Chondrocyte (in vitro differentiated cells): ENCODE measurements at places on chromosomes 2 and 18. TPM values are rescaled to one million over a fixed set of nuclear protein-coding genes. Genes with fewer than 3 reads are reported as not detected.

GRCh38 chr2:208013285-208014178, 11.8 kb downstream of the PLEKHM3 start:
- DNase-seq, result no peak
- no peaks in the 10 kb centered on the region for H3K27me3 ChIP-seq
- H3K4me3 ChIP-seq, result no peak overlapping the region
- peaks cover 4% of the 10 kb centered on the region for H3K4me1 ChIP-seq

GRCh38 chr2:112164876-112165275, 26.7 kb downstream of the FBLN7 start:
- peak; percentile 63 for DNase-seq
- no peaks in the 10 kb centered on the region for H3K36me3 ChIP-seq
- no peaks in the 10 kb centered on the region for H3K27me3 ChIP-seq
- H3K4me1 ChIP-seq, result peaks cover 4% of the 10 kb centered on the region
- no peak overlapping the region for H3K27ac ChIP-seq

GRCh38 chr2:120959426-120959825, 223.8 kb downstream of the GLI2 start:
- peaks cover 9% of the 10 kb centered on the region for H3K4me1 ChIP-seq
- H3K27me3 ChIP-seq, result no peaks in the 10 kb centered on the region
- no peak overlapping the region for H3K4me3 ChIP-seq
- no peak overlapping the region for H3K27ac ChIP-seq
- H3K36me3 ChIP-seq, result peaks cover 19% of the 10 kb centered on the region

DNA sequence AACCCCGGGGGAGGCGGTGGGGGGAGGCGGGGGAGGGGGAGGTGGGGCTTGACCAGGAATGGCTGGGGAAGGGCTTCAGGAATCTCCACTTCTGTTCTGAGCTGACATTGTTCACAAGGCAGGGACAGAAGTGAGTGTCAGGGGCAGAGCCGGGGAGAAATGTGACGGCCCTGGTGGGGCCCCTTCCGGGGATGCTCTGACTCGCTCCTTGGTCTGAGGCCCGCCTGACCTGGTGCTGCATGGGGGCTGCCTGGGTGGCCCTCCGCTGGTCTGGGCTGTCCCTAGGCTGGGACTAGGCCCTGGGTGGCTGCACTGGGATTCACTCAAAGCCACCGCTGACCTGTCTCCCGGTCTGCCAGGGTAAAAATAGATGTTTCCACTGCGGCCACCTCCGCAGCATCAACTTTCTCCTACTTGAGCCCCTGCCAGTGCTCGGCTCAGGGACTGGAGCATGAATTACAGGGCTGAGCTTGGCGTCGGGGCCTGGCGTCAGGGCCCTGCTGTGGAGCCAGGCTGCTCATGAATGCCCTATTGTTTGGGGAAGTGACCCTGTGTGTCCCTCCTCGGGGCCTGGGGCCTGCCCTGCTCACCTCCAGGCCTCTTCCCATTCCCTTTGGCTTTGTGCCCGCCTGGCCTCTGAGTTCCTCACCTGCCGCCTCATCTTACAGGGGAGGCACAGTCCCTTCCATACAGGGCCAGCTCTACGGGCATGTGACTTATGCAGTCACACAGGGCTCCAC, 247.5 kb downstream of the DYSF start:
- peak overlapping the region; percentile 71 for H3K27ac ChIP-seq
- peak; percentile 86 for DNase-seq
- H3K4me3 ChIP-seq, result no peak overlapping the region
- peaks cover 8% of the 10 kb centered on the region for H3K27me3 ChIP-seq

DNA sequence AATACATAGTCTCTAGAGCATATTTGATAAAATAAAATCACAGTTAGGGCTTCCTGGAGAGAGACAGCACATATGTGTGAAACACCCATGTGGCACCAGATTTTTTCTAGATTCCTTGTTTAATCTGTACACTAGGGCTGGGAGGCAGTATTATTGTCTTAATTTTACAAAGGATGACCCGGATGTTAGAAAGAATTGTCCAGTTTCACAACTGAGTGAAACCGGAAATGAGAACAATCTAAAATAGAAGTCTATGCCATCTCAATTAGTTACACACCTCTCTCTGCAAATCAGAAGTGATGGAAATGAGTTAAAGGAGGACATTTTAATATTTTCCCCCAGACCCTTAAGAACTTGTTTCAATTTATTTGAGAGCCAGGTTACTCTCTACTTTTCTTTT, 463.7 kb upstream of the DSEL start:
- no peaks in the 10 kb centered on the region for H3K36me3 ChIP-seq
- no peak overlapping the region for H3K27ac ChIP-seq
- peaks cover 5% of the 10 kb centered on the region for H3K4me1 ChIP-seq
- no peak for DNase-seq
- H3K4me3 ChIP-seq, result no peak overlapping the region
- no peaks in the 10 kb centered on the region for H3K27me3 ChIP-seq

GRCh38 chr2:164792316-164793170, 49.1 kb downstream of the COBLL1 start:
- no peaks in the 10 kb centered on the region for H3K27me3 ChIP-seq
- no peak overlapping the region for H3K4me3 ChIP-seq

DNA sequence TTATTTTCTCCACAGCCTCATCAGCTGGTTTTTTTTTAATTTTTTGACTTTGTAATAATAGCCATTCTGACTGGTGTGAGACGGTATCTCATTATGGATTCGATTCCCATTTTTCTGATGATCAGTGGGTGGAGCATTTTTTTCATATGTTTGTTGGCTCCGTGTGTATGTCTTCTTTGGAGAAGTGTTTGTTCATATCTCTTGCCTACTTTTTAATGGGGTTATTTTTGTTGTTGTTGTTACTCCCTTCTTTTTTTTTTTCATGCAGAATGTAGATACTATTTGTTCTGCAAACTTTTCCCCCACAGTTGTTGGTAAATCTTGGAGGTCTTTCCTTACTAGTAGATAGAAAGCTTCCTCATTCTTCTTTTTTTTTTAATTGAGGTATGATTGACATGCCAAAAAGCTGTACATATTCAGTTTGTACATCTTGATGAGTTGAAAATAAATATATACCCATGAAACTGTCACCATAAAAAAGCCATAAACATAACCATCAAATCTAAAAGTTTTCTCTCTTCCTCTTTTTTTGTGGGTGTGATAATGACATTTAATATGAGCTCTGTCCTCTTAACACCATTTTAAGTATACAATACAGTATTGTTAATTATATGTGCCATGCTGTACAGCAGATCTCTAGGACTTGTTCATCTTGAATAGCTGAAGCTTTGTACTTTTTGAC, 21.8 kb upstream of the NT5DC4 start:
- no peak overlapping the region for H3K27ac ChIP-seq
- H3K36me3 ChIP-seq, result no peaks in the 10 kb centered on the region
- no peaks in the 10 kb centered on the region for H3K4me1 ChIP-seq
- DNase-seq, result no peak

- no peaks in the 10 kb centered on the region for H3K4me1 ChIP-seq
- H3K4me3 ChIP-seq, result no peak overlapping the region
- DNase-seq, result no peak
- H3K27ac ChIP-seq, result no peak overlapping the region
- peaks cover 1% of the 10 kb centered on the region for H3K27me3 ChIP-seq
- H3K36me3 ChIP-seq, result no peaks in the 10 kb centered on the region
Observed at GRCh38 chr2:78861546-78861945, 164.0 kb upstream of the REG3G start.

GRCh38 chr2:169798397-169798717, 314 bp upstream of the SSB start:
- H3K4me1 ChIP-seq, result peaks cover 20% of the 10 kb centered on the region
- H3K27ac ChIP-seq, result peak overlapping the region; percentile 87
- H3K4me3 ChIP-seq, result peak overlapping the region; percentile 88
- peaks cover 6% of the 10 kb centered on the region for H3K36me3 ChIP-seq
- H3K27me3 ChIP-seq, result no peaks in the 10 kb centered on the region
- no peak for DNase-seq

- H3K4me1 ChIP-seq, result peaks cover 15% of the 10 kb centered on the region
- peak overlapping the region; percentile 58 for H3K27ac ChIP-seq
- H3K4me3 ChIP-seq, result no peak overlapping the region
- DNase-seq, result no peak
- H3K36me3 ChIP-seq, result peaks cover 16% of the 10 kb centered on the region
- H3K27me3 ChIP-seq, result no peaks in the 10 kb centered on the region
Observed at GRCh38 chr2:230356084-230356483, 29.1 kb downstream of the SP140L start.

- DNase-seq, result no peak
- H3K27me3 ChIP-seq, result no peaks in the 10 kb centered on the region
- H3K27ac ChIP-seq, result no peak overlapping the region
- H3K4me1 ChIP-seq, result peaks cover 7% of the 10 kb centered on the region
Observed at GRCh38 chr2:174048243-174048642, 83.1 kb upstream of the SP3 start.

DNA sequence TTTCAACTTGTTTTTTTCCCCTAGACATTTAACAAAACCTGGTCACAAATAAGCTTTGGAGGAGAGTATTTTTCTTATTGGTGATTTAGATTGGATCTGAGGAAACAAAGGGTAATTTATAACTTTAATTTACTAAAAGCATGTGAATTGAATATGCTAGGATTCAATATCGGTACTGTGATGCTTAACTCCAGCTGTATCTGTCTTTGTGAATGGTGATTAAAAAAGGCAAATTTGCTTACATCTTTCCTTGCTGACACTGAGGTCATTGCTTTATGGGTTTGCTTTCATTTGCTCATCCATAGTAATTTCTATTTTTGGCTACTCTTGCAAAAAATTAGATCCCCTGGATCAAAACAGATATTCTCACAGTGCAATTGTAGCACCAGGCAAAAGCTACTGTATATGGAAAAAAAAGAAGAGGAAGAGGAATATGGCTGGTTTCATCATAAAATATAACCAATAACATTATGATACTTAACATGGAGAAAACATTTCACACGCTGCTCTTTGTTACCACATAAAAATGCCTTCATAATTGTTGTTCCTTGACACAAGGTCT, 832.0 kb upstream of the ZEB2 start:
- H3K27ac ChIP-seq, result no peak overlapping the region
- H3K4me3 ChIP-seq, result no peak overlapping the region
- no peaks in the 10 kb centered on the region for H3K36me3 ChIP-seq
- no peak for DNase-seq

DNA sequence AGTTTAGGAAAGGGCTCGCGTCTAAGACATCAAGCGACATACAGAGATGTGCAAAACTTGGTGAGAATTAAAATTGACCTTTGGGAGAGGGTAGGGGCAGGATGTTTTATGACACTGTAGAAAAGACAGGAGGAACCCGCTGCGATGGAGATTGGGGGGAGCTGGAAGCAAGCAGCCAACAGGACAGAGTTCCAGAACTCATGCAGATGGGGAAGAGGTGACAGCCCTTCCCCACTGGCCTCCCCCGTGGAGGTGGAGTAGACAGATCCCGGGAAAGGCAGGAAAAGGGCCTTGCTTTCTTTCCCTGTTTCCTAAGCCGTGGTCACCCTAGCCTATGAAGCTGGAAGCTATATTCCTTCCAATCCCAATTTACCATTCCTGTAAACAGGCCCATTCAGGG, 39.1 kb downstream of the ANO7 start:
- H3K4me3 ChIP-seq, result no peak overlapping the region
- DNase-seq, result peak; percentile 51
- no peaks in the 10 kb centered on the region for H3K27me3 ChIP-seq
- peak overlapping the region; percentile 41 for H3K27ac ChIP-seq

GRCh38 chr2:73337828-73338227, 44.5 kb upstream of the EGR4 start:
- H3K27me3 ChIP-seq, result peaks cover 24% of the 10 kb centered on the region
- H3K27ac ChIP-seq, result no peak overlapping the region
- no peaks in the 10 kb centered on the region for H3K36me3 ChIP-seq

DNA sequence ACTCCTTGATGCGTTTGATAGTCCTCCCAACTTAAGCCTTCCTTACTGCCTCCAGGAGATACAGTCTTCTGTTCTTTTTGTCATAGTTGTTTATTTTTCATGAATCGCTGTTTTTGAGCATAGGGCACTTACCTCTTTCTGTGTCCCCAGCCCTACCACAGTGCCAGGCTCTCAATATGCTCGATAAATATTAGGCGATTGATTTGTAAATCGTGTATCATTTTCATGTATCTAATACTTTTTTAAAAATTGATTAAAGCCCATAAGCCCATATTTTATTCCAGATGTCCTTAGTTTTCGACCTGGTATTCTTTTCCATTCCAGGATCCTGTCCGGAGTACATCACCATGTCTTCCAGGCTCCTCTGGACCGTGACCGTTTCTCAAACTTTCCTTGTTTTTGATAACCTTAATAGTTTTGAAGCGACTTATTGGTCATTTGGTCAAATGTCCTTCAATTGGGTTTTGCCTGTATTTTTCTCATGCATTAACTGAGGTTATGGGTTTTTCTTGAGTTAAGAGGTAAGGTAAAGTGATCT, 444 bp upstream of the MMADHC start:
- H3K27me3 ChIP-seq, result no peaks in the 10 kb centered on the region
- H3K27ac ChIP-seq, result peak overlapping the region; percentile 100
- DNase-seq, result no peak
- H3K4me3 ChIP-seq, result peak overlapping the region; percentile 99

DNA sequence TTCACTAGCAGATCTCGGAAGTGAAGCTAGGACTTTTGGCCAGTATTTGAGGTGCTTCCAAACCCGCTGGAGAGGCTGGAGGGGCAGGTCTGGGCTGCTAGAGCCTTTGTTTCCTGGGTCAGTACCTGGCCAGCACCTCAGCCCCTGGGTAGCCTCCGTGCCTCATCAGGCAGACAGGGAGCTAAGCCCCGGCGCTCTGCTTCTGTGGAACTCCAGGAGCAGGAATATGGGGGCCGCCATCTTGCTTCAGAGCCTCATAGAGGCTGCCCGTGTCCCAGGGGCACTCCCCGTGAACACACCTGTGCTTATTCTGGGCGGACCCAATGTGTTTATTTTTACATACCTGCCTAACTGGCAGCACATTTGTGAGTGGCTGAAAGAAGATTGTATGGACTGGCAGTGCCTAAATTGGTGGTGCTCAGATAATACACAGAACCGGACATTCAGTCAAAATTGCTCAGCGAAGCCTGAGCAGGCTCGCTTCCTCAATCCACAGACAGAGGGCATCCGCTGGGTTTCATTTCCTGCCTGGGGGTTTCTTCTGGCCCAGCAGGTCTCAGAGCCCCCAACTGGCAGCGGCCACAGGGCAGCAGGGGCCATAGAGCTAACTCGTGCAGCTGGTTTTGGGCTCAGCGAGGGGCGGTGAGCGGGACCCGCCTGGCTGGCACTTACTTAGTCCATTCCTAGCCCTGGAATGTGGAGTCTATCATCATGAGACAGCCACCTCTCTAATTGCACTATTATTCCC, 176.8 kb upstream of the ALKAL2 start:
- DNase-seq, result no peak
- peaks cover 11% of the 10 kb centered on the region for H3K4me1 ChIP-seq
- no peak overlapping the region for H3K4me3 ChIP-seq
- H3K27me3 ChIP-seq, result peaks cover 15% of the 10 kb centered on the region
- H3K36me3 ChIP-seq, result peaks cover 2% of the 10 kb centered on the region

GRCh38 chr2:68041704-68042245, 21.0 kb downstream of the C1D start:
- peaks cover 11% of the 10 kb centered on the region for H3K4me1 ChIP-seq
- no peaks in the 10 kb centered on the region for H3K27me3 ChIP-seq
- no peak for DNase-seq
- H3K4me3 ChIP-seq, result no peak overlapping the region
- H3K36me3 ChIP-seq, result peaks cover 6% of the 10 kb centered on the region
- no peak overlapping the region for H3K27ac ChIP-seq

GRCh38 chr2:11123001-11123809, 32.1 kb upstream of the SLC66A3 start:
- no peak overlapping the region for H3K4me3 ChIP-seq
- peaks cover 5% of the 10 kb centered on the region for H3K4me1 ChIP-seq
- no peak for DNase-seq
- peaks cover 8% of the 10 kb centered on the region for H3K27me3 ChIP-seq
- no peak overlapping the region for H3K27ac ChIP-seq

Gene KIF5C
- 2.6 to 3.8 TPM (median 3.1 TPM) in 3 replicates for total RNA-seq

Gene GDF7
- 10.9 to 12.8 TPM (median 12.6 TPM) in 3 replicates for total RNA-seq

Gene SNX17
- 108 to 130 TPM (median 111 TPM) in 3 replicates for total RNA-seq

Gene RAD51AP2
- not detected in 3 replicates for total RNA-seq

Gene REG3G
- total RNA-seq, result not detected in 3 replicates
